ENCODE measurements at places on chromosomes 16 and 17.

DNA sequence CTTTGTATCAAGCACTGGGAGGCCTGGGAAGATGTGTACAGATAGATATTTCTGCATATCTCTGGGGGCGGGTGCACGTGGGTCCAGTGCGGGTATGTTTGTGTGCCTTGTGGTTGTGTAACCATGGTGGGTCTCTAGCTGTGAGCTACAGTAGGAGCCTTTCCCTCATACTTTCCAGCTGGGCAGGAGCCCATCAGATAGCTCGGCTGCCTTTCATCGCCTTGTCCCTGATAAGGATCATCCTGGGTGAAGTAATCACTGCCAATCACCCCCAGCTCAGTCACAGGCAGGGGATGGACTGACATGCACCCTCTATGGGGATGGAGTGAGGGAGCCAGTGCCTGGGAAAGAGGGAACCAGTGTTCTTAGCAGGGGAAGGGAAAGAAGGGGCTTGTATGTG, 3.2 kb upstream of the SCRN2 start:
- DNase-seq: no peak

DNA sequence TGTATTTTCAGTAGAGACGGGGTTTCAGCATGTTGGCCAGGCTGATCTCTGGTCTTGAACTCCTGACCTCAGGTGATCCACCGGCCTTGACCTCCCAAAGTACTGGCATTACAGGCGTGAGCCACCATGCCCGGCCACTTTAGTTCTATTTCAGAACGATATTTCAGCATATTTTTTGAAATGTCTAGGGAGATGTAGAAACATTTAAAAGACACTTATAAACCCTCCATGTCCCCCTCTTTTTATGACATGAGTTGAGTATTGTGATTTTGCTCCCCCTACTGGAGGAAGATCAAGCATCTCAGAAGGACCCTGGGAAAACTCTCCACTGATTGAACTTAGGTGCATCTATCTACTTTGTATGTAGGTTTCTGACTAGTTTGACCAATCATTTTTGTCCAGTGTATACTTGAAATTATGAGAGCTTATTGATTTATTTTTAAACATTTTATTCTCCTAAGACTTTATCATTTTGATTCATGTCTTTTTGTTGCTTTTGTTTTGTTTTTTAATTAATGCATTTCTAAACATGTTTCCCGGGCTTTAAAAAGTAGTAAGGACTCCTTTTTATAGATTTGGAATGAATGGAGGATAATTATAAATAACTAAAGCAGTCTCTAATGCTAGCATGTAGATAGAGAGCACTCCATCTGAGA, 105.1 kb downstream of the CHD9 start:
- peak; percentile 37 for DNase-seq

GRCh38 chr17:69450918-69451317, 36.4 kb downstream of the MAP2K6 start:
- no peak for DNase-seq

DNA sequence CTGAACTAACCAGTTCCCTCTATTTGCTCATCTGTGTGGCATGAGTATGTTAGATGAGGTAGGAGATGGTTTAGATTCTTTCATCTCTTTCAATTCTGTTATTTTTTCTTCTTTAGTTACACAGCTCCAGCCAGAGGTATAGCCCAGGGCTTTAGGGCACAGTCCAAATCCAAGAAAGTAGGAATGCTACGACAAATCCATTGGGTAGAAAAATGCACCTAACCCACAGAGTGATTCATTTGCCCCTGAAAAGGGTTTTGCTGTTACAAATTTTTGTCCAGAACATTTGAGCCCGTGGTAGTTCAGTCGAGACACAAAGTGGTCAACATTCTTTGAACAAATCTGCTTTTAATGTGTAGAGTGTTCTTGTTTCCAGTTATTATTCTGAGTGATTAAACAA, 250.7 kb downstream of the HS3ST3A1 start:
- peak; percentile 70 for DNase-seq

GRCh38 chr16:7423434-7424044, 90.9 kb downstream of the RBFOX1 start:
- DNase-seq: no peak

- DNase-seq: no peak
These were observed 10.9 kb downstream of the ZACN start for GRCh38 chr17:76089680-76090516.

- no peak for DNase-seq
These were observed 746 bp upstream of the POLG2 start for GRCh38 chr17:64497565-64498035.

DNA sequence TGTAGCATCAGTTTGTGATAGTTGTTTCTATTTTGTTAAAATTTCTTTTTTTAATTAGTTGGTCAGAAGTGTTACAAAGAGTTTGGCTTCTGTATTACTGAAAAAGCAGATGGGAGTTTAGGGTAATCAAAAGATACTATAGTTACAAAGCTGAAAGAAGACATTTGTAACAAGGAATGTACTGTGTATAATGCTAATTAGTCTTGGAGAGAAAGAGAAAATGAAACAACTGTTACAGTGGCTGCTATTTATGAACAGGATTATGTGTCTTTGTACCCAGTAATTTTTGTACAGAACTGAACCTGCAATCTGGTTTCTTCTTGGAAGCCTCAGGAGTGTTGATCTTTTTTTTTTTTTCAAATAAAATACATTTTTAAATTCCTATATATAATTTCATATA, 14.3 kb downstream of the GDPD1 start:
- DNase-seq: no peak

GRCh38 chr16:84040823-84041820, 1.5 kb downstream of the SLC38A8 start:
- DNase-seq: peak; percentile 88

DNA sequence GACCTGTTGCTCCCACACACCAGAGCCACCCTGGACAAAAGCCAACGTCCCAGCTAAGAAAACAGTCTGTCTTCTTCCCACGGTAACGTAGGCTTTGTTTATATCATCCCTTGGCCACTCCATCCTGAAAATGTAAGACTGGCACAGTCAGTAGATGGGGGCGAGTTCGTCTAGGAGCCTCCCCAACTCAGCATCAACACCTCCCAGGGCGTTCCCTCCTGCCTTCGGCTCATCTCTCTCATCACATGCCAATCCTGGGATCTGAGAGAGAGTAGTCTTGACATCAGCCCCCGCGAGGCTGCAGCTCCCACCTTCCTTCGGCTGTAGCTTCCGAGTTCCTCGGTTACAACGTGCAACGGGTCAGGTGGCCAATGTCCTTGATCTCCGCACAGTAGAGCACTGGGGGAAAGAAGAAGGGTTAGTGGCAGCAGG, 894 bp downstream of the RNF227 start:
- DNase-seq: peak; percentile 26

GRCh38 chr16:19463468-19464315, 46.0 kb downstream of the TMC5 start:
- DNase-seq: no peak

GRCh38 chr16:81848306-81848853, 69.3 kb downstream of the PLCG2 start:
- DNase-seq: no peak

DNA sequence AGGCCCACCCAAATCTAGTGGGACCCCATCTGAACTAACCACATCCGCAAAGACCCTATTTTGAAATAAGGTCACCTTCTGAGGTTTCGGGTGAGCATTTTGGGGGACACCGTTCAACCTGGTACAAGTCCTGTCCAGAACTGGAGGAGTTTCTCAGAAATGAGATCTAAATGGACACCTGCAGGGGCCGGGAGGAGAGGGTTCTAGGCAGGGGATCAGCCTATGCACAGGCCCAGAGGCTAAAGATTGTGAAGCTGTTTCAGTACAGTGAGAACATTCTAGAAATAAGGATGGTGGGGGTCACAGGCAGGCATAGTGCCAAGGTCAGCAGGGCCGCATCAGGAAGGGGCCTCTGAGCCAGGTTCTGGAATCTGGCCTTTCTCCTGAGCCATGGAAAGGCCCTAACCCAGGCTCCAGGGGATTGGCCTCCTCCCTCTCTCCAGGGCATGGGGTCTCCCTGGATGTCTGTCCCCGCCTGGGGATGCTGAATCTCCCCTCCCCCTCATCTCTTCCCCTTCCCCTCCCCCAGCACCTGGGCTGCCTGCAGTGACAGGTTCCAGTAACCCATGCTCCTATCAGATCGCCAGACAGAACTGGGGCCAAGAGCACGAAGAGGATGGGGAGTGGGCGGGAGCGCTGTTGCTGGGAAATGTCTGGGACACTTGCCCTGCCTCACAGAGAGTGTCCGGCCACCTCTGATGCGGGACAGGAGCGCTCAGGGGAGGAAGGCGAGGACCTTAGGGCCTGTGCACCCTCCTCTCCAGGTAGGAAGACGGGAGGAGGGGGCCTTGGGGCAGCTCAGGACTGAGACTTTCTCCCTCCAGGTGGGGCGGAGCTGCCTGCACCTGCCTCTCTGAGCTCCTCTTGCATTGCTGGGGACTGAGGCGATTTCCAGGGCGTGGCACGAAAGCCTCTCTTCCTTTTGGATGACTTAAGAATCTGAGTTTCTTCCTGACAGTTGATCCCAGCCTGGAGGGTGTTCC, 321.4 kb upstream of the TNRC6C start:
- no peak for DNase-seq

DNA sequence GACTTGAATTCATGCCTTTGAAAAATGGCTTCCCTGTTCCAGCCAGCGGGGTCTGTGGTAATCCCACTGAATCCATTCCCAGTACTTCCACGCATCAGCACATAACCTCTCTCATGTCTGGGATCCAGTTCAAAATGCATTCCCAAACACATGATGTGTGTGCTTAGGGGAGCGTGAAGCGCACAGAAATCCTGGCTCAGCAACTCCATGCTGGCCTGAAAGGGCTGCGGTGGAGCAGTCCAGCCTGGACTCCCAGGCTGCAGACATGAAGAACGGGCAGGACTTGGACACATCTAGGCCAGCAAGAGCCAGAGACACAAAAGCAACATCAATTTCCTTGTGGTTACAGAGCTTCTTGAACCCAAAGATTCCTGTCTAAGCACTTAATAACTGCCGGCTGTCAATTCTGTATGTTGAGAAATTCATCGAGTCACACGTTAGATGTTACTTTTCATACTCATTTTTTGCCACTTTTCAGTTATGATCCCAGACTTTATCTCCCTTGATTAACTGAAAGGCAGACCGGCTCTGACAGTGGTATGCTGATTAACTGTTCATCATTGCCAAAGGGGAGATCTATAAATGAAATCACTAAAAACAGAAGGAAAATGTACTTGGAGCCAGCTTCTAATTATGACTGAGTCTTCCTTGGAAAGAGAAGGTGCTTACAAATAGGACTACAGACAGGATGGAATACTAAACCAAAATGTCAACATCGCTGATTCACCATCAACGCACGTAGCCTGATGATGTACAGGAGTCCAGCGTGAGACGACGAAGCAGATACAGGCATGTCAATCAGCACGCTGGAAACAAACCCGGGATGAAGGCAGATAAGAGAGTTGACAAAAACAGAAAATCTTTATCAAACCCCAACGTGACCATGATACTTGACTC, 23.0 kb downstream of the NSMCE1 start:
- peak; percentile 94 for DNase-seq

GRCh38 chr16:3599922-3600321, 11.5 kb downstream of the SLX4 start:
- DNase-seq: no peak

GRCh38 chr17:32298721-32299579, 33.3 kb downstream of the RHBDL3 start:
- DNase-seq: no peak

GRCh38 chr17:39622380-39623006, 4.3 kb upstream of the PPP1R1B start:
- no peak for DNase-seq

GRCh38 chr16:2420035-2420434, 9.2 kb upstream of the CCNF start:
- no peak for DNase-seq

- DNase-seq: no peak
These were observed 33.0 kb downstream of the TBX4 start for GRCh38 chr17:61485067-61485775.

DNA sequence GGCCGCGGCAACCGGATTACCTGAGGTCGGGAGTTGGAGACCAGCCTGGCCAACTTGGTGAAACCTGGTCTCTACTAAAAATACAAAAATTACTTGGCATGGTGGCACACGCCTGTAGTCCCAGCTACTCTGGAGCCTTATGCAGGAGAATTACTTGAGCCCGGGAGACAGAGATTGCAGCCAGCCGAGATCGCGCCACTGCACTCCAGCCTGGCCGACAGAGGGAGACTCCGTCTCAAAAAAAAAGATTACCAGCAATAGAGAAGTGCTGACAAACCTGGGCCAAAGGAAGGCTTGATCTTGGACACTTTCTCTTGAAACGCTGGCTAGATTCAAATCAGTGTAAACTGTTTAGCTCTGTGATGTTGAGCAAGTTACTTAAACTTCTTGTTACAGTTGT, 4.3 kb downstream of the MT1H start:
- DNase-seq: peak; percentile 19

- no peak for DNase-seq
These were observed 339.9 kb downstream of the SEC14L1 start for GRCh38 chr17:77480509-77481215.

DNA sequence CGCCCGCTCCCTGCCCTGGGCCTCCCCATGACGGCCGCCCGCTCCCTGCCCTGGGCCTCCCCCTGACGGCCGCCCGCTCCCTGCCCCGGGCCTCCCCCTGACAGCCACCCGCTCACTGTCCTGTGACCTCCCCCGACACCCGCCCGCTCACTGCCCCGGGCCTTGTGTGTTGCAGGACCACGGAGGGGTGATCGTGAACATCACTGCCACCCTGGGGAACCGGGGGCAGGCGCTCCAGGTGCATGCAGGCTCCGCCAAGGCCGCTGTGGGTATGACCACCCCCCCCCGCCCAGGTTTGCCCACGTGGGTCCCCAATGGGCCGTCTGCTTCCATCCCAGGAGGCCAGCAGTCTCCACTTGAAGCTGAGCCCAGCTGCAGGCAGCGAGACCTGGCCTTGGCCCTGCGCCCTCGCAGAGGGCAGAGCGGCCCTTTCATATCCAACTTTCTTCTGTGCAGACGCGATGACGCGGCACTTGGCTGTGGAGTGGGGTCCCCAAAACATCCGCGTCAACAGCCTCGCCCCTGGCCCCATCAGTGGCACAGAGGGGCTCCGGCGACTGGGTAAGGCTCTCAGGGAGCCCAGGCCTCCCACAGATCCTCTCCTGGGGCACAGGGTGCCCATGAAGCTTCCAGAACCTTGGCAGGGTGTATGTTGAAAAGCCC, 9.0 kb downstream of the DECR2 start:
- DNase-seq: no peak

DNA sequence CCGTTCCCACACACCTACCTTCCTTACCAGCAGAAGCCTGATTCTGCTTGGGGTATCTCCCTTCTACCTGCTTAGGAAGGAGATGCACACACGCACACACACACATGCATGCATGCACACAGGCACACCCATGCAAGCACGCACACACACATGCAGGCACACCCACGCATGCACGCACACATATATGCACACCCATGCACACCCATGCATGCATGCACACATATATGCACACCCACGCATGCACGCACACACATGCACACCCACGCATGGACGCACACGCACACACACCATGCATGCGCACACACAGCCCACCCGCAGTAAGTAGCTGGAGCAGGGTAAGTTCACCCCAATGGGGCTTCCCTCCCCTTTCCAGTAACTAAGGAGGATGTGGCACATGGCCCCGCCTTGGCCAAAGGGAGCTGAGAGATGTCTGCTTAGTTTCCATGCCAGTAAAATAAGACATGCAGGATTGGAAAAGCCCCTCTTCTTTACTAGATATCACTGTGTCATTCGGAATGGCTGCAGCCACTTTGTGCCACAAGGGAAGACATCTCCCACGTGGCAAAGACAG, 33.7 kb downstream of the ADCY9 start:
- DNase-seq: no peak

GRCh38 chr16:37511-37910, 15.9 kb downstream of the POLR3K start:
- no peak for DNase-seq

All from fibroblast of gingiva (primary cell).